ENCODE measurements at places on chromosomes 16 and 17.
A peak's percentile ranks its signal among the peaks of the same experiment; 100 is the strongest.

GRCh38 chr17:42458497-42459255, at the start of gene ATP6V0A1:
Gene ATP6V0A1, plus strand, starts transcription at chr17:42458878. Its CDS starts 2,017 bp downstream, at chr17:42460895.
- peak; percentile 99 for DNase-seq

DNA sequence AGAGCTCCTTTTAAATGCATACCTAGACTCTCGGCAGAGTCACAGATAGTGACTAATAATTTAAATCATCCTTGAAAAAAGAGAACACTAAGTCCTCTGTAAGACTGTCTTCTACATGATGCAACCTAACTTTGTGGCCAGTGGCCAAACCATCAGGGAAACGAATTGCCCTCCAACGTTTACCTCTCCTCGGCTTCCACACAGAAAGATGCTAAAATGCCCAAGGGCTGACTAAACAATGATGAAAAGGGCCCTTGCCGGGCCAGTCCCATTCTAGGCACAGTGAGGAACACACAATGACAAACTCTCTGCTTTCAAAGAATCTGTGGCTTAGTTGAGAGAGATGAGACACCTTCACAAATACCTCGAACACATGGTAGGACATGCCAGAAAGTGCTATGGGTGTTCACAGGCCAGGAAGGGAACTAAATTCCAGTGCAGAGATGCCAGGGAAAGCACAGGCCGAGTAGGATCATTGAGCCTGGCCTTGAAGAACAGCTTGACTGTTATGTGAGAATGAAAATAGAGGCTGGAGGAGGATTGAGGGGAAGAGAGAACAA, 35.3 kb upstream of the PITPNM3 start:
- no peak for DNase-seq

DNA sequence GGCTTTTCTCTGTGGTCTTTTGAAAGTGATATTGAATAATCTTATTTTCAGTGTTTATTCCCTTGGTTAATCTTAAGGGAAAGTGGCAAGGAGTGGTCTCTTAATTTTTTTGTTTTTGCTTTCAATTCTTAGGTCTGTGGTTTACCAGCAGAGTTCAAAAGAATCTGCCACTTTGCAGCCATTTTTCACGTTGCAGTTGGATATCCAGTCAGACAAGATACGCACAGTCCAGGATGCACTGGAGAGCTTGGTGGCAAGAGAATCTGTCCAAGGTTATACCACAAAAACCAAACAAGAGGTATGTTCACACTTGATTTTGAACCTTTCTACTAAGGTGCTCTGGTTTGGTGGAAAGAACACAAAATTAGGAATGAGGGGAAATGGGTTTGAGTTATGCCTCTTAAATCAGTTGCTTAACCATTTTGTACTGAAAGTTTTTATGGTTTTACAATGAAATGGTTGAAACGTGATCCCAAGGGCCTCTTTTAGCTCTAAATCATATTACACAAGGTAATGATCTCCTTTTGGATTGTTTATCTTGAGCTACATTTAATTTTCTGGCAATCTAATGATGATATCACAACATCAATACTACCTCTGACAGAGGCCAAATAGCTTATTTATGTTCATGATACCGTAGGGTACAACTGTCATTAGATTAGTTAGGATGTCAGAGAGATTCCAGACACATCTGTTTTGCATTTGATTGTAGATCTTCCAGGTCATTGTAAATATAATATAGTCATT, 51.6 kb upstream of the CRISPLD2 start:
- DNase-seq: no peak

- no peak for DNase-seq
These were observed 116.8 kb downstream of the ANKRD11 start for GRCh38 chr16:89373355-89374110.

DNA sequence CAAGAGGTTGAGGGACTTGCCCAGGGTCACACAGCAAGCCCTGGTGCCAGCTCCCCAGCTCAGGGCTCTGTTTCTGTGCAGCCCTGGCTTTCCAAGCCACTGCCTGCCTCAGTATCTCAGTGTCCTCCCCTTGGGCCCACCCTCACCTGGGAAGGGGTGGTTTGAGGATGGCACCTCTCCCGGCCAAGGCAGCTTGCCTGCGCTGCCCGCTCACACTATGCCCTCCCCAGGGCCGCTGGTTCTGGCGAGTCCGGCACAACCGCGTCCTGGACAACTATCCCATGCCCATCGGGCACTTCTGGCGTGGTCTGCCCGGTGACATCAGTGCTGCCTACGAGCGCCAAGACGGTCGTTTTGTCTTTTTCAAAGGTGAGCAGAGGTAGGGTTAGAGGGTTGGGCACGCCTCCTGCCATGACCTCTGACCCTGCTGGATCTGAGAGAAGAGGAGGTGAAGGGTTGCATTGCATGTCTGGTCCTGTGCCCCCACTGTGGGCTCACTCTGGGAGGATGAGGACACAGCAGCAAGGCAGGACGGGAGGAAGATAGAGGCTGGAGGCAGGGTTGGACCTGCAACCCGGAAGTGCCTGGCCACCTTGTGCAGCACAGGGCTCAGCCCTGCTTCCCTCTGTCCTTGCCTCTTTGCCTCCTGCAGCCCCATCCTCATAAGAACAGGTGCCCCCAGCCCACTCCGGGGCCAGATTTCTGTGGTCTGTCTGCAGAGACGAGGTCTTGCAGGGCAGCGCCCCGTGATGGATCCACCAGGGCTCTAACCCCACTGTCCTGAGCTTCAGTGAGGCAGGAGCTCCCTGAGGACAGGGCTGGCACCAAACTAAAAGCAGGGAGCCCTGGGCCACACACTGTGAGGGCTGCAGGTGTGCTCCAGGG, 16.7 kb downstream of the MMP15 start:
- DNase-seq: no peak

Measured in endodermal cell (in vitro differentiated cells).